Stimulated activated CD8-positive, alpha-beta memory T cell treated with anti-CD3 and anti-CD28 coated beads, Interleukin-15, amount 100 ng/mL, for 1 hour (primary cell): ENCODE measurements at places on chromosomes 1 and 21.

DNA sequence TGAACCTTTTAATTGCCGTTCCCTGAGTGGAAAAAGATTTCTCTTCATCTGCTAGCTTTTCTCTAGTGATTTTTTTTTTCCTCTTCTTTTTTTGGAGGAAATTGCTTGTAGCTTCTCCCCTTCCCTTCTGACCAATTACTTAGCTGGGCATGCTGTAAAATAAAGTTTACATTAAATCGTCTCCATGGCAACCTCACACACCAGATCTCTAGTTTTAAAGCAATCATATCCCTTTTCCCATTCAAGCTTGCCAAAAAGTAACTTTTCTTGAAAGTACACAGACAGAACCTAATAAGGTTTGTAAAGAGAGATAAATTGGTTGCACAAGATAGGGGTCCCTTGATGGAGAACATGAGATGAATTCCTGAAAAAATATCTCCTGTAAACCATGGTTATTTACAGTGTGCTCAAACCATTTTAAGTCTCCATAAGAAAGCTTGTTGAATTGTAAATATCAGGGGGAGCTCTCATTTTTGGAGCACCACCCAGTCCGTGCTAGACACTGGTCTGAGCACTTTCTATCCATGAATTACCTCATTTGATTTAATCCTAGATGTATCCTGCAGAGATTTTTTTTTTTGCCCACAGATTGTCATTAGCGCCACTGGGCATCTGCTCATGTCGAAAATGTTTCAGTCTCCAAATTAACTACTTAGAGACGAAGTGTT, 32.6 kb upstream of the HTR1D start:
- DNase-seq = no peak

DNA sequence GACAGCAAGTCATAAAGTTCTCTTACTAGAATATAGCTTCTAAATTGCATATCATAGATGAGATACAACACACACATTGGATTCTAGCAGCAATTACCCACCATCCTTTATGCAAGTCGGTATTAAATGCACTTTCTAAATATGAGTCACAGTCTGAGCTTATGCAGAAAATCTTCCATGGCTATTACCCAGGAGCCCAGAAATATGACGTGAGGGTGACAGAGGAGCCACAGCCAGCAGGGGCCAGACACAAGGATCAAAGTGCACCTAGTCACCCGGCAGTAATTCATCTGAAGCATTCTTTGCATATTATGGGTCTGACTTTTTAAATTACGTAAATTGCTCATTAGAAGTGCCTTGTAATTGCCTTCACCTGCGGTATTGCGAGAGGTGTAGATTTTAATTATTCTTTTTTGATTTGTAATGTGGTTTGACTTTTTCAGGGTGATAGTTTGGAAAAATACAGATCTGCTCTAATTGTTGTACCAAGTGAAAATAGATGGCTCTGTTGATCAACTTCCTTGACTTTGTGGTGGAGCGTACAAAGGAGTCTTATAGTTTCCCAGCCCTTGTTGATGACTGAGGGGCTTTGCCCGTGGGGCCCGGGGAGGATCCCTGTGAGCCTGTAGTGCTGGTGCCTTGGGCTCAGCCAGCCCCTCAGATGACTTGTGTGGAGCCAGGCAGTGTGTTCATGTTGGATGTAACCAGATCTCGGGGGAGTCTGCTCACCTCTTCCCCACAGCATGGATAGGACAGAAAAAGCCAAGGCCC, 470.0 kb upstream of the VAMP3 start:
- DNase-seq = no peak

DNA sequence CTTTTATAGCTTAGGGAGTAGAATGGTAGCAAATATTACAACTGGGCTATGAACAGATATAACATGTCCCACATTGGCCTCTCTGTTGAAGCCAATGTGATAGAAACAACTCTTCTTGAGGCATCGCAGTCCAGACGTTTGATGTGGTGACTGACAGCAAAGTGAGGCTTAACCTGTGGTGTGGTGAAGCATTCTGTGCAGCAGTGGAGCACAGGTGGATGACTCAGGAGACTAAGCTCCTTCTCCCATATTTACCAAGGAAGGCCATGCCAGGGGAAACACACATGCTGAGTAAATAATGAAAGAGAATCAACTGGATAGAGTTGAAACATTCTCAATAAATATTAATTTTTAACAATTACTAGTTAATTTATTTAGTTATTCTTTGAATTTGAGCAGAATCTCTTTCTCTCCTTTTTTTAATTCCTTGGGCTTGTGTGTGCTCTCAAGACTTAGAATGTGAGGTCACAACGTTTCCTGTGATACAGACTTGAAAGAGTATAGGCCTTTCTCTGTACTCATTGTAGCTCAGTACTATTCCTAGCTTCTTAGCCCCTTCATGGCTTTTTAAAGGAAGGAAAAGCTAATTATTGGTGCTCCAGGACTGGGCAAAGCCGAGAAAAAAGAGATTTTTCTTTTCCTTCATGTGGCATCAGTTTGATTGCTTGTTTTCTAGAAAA, 17.6 kb downstream of the CRB1 start:
- DNase-seq = no peak

GRCh38 chr1:22958556-22958955, 14.1 kb downstream of the LACTBL1 start:
- DNase-seq = no peak

DNA sequence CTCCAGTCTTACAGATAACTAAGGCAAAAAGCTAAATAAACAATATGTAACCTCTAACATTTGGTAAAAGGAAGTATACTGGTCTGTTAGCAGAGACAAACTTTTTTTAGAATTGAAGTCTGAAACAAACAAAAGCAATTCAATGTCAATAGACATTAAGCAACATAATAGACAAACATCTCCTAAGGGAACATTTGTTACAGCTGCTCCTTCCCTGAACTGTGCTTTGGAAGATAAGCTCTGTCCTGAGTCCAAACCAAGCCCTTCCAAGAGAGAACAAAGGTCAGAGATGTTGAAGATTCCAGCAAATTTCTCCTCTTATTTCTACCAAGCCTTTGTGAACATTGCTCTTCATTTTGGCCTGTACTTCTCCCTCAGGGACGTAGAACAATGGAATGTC, 25.3 kb downstream of the FMO2 start:
- no peak for DNase-seq

DNA sequence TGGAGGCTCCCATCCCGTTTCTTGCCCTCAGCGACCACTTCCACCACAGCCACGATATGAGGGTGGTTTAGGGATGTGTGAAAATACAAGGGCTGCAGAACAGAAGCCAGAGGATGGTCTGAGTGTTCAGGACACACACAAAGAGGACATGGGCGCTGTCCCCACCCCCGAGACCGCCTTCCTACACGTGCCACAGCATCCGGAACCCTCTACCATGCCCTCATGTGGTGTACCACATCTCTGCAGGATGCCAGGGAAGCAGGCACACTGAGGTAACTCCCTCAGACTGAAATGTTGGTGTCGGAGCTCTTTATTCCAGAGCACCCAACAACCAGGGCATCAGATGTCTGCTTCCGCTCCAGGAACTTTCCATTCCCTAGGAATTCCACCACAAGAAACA, 23.1 kb downstream of the NPHP4 start:
- DNase-seq = no peak

DNA sequence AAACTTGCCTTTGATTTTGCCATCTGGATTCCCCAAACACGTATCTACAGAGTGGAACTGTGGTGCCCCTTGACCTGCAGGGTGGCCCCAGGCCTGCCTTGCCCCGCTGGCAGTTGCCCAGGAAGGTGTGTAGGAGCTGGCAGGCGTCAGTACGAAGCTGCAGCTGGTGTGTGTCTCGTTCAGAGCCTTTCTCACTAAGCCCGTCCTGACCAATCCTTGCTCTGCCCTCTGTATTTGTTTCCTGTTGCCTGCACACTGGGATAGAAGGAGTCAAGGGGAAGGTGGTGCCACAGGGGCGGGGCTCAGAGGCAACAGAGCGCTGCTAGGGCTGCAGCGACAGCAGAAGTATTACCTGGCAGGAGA, 5.2 kb upstream of the VSIG8 start:
- no peak for DNase-seq

- DNase-seq = no peak
Measured at GRCh38 chr1:174036798-174037197, 14.6 kb upstream of the RC3H1 start.

DNA sequence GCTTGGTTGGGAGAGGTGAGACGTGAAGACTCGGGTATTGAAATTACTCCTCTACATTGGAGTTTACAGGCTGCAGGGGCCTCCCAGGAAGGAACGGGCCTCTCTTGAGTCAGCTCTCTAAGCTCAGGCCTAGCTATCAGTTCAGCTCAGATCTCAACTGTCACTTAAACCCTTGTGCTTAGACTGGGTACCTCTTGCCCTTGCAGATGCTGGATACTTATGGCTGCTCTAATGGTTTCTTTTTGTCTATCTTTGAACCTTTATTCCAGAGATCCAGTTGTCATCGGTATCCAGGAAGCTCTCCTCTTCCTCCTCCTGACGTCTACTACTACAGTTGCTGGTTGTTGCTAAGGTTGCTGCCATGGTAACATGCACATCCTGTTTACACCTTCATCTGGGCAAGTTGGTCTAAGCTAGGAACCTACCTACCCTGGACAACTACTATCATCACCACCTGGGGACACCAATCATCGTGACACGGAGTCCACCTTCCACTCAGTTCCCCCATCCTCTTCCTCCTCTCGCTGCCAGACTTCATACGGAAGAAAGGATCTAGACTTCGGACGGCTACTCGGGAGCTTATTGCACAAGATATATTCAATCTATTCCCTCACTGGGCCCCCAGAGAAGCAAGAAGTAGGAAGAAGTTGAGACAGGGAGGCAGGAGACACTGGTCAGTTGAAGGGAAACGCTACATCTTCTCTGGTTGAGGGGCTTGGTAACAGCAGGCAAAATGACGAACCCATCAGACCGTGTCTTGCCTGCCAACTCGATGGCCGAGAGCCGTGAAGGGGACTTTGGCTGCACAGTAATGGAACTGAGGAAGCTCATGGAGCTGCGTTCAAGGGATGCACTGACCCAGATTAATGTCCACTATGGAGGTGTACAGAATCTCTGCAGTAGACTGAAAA, 56.1 kb downstream of the ATP2B4 start:
- DNase-seq = peak; percentile 21

DNA sequence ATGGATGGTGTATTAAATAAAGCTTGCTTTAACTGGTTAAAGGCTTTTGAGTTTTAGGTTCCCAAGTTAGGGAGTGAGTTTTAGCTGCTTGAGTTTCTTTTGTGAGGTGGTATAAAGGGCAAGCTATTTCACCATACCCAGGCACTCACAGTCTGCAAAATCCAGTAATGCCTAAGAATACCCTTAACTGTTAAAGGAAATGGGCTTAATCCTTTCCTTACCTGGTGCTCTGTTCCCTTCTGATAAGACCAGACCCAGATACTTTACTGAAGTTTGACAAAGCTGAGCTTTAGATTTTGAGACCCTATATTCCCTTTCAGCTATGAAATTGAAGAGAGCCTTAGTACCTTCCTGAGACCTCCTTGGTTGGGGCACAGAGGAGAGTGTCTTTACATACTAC, 30.3 kb downstream of the MSTO1 start:
- DNase-seq = no peak

DNA sequence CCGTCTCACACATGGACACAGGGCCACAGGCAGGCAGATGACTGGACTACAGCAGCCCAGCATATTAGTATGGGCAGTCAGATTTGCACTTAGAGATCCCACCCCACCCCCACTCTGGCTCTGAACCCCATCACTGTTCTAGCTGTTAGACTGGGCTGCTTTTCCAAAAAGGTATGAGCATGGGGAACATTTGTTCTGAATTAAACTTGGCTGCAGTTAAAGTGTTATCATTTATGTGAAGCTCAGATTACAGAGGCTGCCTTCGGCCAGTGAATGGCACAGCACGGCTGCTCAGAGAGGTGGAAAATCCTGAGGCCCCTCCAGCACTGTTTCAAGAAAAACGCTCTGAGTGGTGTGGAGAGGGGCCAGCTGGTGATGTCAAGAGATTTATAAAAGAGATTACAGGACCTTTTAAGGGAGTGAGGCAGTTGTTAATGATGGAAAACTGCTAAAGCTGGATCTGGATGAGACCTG, 6.9 kb upstream of the NOS1AP start:
- DNase-seq = no peak

DNA sequence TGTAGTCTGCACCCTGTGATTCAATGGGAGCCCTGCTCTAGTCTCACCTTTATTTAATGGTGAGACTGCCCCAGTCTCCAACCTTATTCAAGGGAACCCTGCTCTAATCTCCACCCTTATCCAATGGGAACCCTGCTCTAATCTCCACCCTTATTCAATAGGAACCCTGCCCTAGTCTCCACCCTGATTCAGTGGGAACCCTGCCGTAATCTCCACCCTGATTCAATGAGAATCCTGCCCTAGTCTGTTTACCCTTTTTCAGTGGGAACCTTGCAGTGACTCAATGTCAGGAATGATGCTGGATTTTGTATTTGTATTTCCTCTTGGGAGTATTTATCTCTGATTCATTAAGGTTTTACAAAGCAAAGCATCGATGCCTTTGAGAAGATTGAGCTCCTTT, 39.5 kb downstream of the TRPM2 start:
- no peak for DNase-seq

GRCh38 chr21:32994305-32994704, 31.4 kb upstream of the OLIG2 start:
- DNase-seq = no peak

DNA sequence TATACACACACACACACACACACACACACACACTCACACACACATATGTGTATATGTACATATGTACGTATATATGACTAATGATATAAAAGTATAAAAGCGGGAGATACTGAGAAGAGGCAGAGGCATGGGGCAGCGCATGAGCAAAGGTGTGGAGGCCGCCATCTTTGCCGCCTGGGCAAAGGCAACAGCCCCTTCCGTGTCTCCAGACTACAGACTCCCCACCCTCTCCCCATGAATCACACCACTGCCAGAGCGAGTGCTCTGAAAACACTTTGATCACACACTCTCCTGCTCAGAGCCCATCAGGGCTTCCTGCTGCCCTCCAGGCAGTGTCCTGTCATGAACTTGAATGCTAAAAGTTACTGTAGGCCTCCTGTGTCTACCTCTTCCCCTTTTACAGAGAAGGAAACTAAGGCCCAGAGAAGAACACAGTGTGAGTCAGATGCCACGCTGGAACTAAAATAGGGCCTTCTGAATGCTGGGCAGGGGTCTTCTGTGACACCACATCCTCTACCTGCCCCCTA, 54.7 kb upstream of the SSBP3 start:
- DNase-seq = no peak

- DNase-seq = no peak
Measured at GRCh38 chr1:155009221-155009711, 6.7 kb downstream of the ZBTB7B start.

GRCh38 chr1:66312271-66312990, 221.5 kb upstream of the SGIP1 start:
- DNase-seq = no peak

- DNase-seq = no peak
Measured at GRCh38 chr21:46148106-46148505, 7.3 kb downstream of the FTCD start.

DNA sequence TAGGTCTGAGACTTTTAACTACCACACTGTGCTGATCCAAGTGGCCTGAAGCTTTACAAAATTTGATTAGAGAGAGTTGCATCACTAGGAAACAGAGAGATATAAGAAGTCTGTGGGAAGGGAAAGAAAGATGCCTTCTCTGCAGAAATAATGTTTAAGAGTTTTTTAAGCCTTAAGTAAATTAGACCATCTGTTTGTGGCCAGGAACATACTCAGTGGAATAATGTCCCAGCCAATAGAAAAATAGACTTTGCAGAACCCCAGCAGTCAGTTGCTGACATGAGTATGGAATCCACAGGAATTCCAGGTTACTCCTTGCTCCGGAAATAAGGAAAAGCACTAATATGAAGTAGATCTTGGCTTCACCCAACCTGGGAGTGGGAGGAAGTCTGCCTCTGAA, 144.8 kb downstream of the ST6GALNAC5 start:
- no peak for DNase-seq
